ENCODE measurements at places on chromosomes 12 and 14.

DNA sequence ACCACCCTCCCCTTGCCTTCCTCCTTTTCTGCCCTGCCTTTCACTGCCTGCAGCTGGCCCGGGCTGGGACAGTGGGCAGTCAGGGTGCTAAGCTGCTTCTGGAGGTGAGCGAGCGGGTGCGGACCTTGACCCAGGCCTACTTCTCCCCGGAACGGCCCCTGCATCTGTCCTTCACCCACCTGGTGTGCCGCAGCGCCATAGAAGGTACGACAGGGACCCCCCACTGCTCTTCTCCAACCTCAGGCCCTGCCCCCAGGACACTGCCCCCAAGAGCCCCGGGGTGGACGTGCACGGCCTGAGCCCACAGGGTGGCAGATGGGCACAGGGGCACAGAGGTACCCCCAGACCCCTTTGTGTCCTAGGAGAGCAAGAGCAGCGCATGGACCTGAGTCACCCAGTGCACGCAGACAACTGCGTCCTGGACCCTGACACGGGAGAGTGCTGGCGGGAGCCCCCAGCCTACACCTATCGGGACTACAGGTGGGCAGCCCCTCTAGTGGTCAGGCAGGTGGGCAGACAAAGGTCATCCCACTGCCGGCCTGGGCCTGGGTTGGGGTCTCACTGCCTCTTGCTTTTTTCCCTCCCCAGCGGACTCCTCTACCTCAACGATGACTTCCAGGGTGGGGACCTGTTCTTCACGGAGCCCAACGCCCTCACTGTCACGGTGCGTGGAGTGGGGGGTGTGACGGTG is 3.2 kb upstream of the GNB3 start:
- DNase-seq = no peak

DNA sequence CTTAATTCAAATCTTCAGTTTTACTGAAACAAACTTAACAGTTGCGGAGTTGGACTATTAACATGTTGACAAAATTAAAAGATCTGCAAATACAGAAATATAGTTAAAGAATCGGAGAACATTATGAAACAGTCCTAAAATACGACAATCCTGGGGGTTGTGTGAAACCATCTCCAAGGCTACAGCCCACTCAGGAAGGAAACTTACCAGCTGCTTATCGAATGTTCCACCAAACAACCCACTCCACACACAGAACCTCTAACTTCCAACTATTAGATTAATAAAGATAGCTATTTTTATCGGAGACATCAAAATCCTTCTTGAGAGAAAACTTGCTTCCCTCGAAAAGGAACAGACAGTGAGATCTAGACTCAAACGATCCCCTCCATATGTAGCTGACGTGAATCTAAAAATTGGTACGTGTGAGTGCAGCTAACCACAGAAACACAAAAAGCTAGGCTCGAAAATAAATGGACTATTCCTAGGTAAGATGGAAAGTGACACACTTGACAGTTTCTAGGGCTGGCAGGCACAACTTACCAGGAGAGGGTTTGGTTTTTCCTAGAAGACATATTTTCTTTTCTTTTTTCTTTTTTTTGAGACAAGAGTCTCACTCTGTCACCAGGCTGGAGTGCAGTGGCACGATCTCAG is 12.9 kb downstream of the VPS37B start:
- no peak for DNase-seq

GRCh38 chr14:39957290-39957689 is 525.1 kb upstream of the FBXO33 start:
- no peak for DNase-seq

DNA sequence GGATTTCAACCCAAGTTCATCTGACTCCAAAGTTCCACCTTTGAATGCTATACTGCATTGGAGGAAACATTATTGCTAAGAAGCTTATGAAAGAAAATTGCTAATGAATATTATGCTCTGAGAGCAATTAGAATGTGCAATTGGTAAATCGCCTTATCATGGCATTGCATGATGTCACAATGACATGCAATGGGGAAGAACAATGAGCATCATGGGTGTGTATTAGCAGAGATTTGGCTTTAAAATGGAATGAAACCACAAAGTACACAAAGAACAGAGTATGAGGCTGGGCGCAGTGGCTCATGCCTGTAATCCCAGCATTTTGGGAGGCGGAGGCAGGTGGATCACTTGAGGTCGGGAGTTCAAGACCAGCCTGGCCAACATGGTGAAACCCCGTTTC is 34.7 kb downstream of the FOS start:
- DNase-seq = no peak

GRCh38 chr12:100445081-100445481 is 28.6 kb upstream of the NR1H4 start:
- no peak for DNase-seq

GRCh38 chr14:91911474-91912032 is 35.9 kb downstream of the FBLN5 start:
- DNase-seq = no peak

DNA sequence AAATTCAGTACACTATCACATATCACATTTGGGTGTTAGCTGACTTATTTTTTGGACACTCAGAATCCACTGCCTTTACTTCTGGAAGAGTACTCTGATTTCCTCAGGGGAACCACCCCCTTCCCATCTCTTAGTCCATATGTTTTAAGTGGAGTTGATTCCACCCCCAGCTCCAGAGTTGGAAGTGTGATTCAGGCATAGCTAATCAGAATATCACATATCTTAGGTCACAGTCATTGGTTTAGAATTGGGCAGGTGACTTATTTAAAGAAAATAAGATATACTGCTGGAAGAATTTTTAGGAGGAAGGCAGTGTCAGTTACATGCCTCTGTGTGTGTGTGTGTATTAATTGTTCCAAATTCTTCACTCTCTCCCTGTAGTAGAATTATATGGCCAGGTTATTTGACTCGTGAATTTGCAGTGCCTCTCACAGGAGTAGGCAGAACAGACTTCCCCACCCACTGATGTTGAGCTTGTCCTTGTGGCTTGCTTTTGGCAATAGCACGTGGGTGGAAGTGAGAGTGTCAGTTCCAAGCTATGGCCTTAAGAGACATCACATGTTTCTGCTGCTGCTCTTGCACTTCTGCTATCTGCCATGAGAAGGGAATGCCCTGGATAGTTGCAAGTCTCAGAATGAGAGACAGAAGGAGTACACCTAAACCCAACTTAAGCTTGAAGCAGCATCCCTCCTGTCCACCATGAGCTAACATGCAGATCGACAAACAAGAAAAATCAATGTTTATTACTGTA is 6.4 kb upstream of the GAS2L3 start:
- DNase-seq = no peak

- DNase-seq = peak; percentile 7
Observed at GRCh38 chr12:77830583-77831351, at the start of gene NAV3. Gene NAV3, plus strand, starts transcription at chr12:77830894. Its CDS starts 568 bp downstream, at chr12:77831462.

DNA sequence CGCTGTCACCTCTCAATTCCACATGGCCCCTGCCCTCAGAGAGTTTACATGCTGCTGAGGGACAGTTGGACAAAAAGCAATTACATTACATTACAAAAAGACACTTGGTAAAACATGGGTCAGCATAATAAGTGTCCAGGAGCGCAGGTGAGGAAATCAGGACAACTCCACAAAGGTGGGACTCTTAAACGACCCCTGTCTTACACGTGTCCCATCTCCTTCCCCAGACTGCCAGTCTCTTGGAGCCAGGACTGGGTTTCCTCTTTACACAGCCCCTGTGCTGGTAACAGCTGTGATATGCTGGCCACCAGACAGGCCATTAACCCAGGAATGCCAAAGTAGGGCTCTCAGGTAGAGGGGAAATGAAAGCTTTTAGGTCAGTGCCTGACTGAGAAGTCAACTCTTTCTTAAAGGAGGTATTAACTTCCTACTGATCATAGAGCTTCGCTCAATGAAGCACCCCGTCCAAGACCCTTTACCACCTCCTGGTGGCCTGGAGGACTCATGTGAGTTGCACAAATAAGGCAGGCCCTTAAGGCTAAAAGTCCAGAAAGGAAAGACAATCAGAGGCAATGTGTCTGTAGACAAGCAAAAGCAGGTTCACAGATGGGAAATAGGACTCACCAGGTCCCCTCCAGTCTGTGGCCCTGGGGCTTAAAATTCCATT is 55.5 kb downstream of the ANO2 start:
- no peak for DNase-seq

DNA sequence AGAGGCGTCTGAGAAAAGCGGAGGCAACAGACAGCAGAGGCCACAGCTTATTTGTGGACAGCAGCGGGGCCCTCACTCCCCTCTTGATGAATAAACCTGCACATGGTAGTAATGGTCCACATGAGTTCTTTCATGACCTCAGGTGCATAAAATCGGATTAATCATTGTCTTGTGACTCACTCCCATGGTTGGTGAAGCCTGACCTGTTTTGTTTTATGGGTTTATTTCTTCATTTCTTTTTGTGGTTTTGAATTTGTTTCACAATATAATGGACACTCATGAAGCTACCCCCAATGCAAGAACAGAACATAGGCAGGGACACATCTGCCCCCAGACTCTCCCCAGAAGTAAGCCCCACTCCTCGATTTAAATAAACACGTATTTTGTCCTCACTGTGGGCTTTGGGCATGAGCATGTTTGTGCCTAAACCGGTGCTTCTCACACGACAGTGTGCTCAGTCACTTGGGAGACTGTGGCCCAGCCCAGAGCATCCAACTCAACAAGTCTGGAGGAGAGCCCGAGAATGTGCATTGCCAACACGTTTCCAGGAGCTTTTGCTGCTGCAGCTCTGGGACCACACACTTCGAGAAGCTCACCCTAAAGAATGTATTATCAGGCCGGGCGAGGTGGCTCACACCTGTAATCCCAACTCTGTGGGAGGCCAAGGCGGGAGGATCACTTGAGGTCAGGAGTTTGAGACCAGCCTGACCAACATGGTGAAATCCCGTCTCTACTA is 116.1 kb downstream of the SCARB1 start:
- DNase-seq = peak; percentile 90

- no peak for DNase-seq
Observed at GRCh38 chr12:68611094-68611805, 551 bp downstream of the RAP1B start.

GRCh38 chr12:64699504-64700115 is 59.6 kb downstream of the GNS start:
- DNase-seq = no peak

DNA sequence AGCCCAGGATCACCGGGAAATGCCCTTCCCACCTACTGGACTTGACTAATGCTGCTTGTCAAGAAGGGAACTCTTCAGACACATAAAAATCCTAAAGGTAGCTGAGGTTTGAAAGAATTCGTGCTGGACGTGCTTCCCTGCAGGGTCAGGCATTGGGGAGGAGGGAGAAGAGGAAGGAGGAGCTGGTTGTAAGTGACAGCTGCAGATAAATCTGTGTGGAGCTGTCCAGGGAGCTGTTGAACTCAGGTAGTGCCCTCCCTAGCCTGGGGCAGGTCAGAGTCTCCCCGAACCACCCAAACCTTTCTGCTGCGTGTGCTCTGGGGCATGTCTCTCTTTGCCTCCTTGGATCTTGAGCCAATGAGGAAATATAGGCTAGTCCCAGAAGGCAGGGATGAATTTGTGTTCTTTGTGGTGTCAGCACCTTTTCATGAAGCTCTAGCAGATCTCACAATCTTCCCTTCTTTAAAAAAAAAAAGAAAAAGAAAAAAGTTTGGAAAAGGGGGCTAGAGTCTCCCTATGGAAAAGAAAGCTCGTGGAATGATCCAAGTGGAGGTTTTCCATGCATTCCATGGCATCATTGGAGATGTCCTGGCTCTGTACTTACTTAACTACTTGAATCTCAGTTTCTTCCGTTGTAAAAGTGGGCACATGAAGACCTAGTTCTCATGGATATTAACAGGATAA is 23.6 kb upstream of the FOS start:
- no peak for DNase-seq

DNA sequence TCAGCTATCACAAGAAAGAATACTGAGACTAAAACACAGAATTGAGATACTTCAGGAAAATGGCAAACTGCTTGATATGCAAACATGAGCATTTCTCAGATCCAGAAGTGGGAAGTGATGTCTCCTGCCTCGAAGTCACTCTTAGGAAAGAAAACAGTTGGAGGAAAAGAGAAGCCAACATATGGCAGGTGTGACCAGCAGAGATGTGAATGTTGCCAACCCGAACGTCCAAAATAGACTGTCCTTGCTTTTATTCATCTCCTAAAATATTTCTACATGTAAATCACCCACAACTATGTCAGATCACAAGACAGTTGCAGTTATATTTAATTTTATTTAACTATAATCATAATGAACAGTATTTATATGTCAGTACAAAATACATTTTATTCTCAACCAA is 687.6 kb downstream of the GALC start:
- no peak for DNase-seq

GRCh38 chr14:60363275-60363674 is 114.3 kb downstream of the PPM1A start:
- no peak for DNase-seq

DNA sequence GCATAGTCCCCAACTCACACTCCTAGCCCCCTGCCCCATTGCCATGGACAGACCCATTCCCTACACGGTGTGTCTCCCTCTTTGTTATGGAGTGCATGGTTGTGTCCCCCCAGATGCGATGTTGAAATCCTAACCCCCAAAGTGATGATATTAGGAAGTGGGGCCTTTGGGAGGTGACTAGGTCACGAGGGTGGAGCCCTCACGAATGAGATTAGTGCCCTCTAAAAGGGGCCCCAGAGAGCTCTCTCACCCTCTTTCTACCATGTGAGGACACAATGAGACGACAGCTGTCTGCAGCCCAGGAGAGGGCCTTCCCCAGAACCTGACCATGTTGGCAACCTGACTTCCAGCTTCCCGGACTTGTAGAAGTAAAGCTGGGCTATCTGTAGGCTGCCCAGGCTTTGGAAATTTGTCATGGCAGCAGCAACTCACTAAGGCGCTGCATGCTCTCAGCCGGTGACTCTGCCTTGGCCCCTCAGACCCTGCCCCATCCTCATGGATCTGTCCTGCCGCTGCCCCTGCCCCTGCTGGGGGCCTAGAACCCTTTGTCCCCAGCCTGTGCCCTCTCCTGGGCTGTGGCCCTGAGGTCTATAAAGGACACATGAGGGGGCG is 318.1 kb upstream of the RTL1 start:
- no peak for DNase-seq

DNA sequence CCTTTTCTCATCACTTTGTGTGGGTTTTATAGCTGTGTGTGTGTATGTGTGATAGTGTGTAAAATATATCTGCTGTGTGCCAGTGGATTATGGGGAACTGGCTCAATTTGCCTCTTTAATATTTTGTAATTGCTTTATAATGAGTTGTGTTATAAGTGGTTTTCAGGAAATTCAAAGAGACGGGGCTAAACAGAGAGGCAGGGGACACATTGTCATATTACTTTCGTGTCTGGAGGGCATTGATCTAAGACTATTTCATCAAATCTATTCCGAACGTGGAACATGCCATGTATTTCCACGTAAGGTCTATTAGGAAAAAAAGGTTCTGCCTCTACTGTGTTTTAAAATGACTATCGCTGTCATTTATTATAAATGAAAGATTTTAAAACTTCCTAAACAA is 793.2 kb upstream of the TMEM132C start:
- no peak for DNase-seq
